A549 treated with dexamethasone at 1 μM for 4 hours (cell line): ENCODE measurements at places on chromosomes 3 and 15. TPM values are rescaled to one million over a fixed set of nuclear protein-coding genes. Genes with fewer than 3 reads are reported as not detected.

The PAQR9 gene
- 1.8 to 2.5 TPM (median 2.0 TPM) in 5 replicates for total RNA-seq

The RTP3 gene
- total RNA-seq = not detected in 5 replicates

The NRROS gene
- total RNA-seq = 0.03 to 0.04 TPM (median 0.04 TPM) in 3 of 5 replicates, not detected in the others

The PIAS1 gene
- 20.2 to 30.3 TPM (median 27.2 TPM) in 5 replicates for total RNA-seq

The GOLGA8O gene
- 0.27 to 0.57 TPM (median 0.38 TPM) in 5 replicates for total RNA-seq

The GHSR gene
- not detected in 5 replicates for total RNA-seq

The FOXB1 gene
- not detected in 5 replicates for total RNA-seq

The ROBO1 gene
- 13.5 to 24.0 TPM (median 20.8 TPM) in 5 replicates for total RNA-seq

The ISG20 gene
- total RNA-seq = 32.2 to 43.2 TPM (median 39.9 TPM) in 5 replicates

The BDH1 gene
- 2.0 to 3.3 TPM (median 3.1 TPM) in 5 replicates for total RNA-seq

The RHOV gene
- 3.7 to 4.3 TPM (median 3.7 TPM) in 5 replicates for total RNA-seq

The SLC6A1 gene
- total RNA-seq = 0.07 TPM in 1 of 5 replicates, not detected in the others

The SPTSSB gene
- 0.04 to 0.06 TPM in 2 of 5 replicates, not detected in the others for total RNA-seq

The DLL4 gene
- 1.8 to 2.8 TPM (median 2.8 TPM) in 5 replicates for total RNA-seq

The ECE2 gene
- total RNA-seq = not detected in 5 replicates

The P2RY1 gene
- 0.37 to 0.54 TPM (median 0.45 TPM) in 5 replicates for total RNA-seq

The COL8A1 gene
- not detected in 5 replicates for total RNA-seq

The DAG1 gene
- total RNA-seq = 47.5 to 69.1 TPM (median 68.3 TPM) in 5 replicates

The CRYGS gene
- 0.41 to 0.96 TPM (median 0.71 TPM) in 5 replicates for total RNA-seq

The ISY1 gene
- total RNA-seq = 17.5 to 21.9 TPM (median 20.2 TPM) in 5 replicates

The COL7A1 gene
- 87.7 to 170 TPM (median 128 TPM) in 5 replicates for total RNA-seq

The SPINK8 gene
- total RNA-seq = not detected in 5 replicates

The GP9 gene
- not detected in 5 replicates for total RNA-seq

The SUMF1 gene
- total RNA-seq = 17.5 to 21.8 TPM (median 19.8 TPM) in 5 replicates

The ARL6IP5 gene
- 76.7 to 98.6 TPM (median 80.9 TPM) in 5 replicates for total RNA-seq

The FGF12 gene
- total RNA-seq = 0.59 to 0.73 TPM (median 0.62 TPM) in 5 replicates

The TMEM212 gene
- not detected in 5 replicates for total RNA-seq

The RBPMS2 gene
- 6.7 to 9.6 TPM (median 8.4 TPM) in 5 replicates for total RNA-seq

The KPNA1 gene
- total RNA-seq = 50.3 to 76.3 TPM (median 67.9 TPM) in 5 replicates

The SLC22A13 gene
- total RNA-seq = 0.07 to 0.09 TPM (median 0.08 TPM) in 4 of 5 replicates, not detected in the other

The TP53BP1 gene
- 14.0 to 19.4 TPM (median 18.3 TPM) in 5 replicates for total RNA-seq

The LAMB2 gene
- total RNA-seq = 72.0 to 116 TPM (median 99.6 TPM) in 5 replicates

The LIPC gene
- total RNA-seq = 0.04 to 0.21 TPM (median 0.06 TPM) in 3 of 5 replicates, not detected in the others

The GPR149 gene
- total RNA-seq = not detected in 5 replicates

The RBP2 gene
- not detected in 5 replicates for total RNA-seq

The FMN1 gene
- total RNA-seq = 0.33 to 0.54 TPM (median 0.38 TPM) in 5 replicates

The CRYBG3 gene
- total RNA-seq = 6.0 to 7.7 TPM (median 7.3 TPM) in 5 replicates

The TEX9 gene
- 4.0 to 4.9 TPM (median 4.4 TPM) in 5 replicates for total RNA-seq
